ENCODE measurements at places on chromosomes 1 and 21.
A peak's percentile ranks its signal among the peaks of the same experiment; 100 is the strongest.

DNA sequence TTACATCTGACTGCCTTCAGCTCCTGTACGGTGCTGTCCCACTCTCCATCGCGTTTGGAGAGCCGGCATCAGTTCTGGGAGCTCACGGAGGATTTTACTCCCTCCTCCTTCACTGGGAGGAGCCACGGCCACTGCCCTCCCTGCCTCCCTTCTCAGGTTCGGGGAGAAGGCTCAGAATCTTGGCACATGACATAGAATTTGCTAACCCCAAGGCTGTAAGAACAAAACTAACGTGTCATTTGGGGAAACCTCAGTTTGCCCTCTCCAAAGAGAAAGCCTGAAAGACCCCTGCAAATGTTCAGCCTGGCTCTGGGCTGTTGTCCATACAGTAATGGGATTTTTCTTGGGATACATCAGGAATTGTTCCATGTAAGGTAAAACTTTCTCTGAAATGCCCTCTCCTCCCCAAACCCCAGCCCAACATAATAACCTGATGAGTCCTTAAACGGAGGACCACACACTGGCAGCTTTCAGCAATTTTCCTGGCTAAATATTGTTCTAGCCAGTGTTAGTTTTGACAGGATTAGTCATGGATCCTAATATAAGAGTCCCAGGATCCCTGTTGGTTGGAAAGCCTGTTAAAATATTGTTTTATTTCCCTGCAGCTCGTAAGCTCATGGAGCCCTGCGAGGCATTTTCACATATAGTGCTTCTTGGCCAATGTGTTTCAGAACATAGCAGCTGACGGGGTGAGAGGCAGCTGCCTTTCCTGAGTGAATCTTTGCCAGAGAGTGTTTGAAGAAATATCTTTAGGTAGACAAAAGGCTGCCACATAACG lies 98.8 kb downstream of the RHOU start:
- H3K27ac ChIP-seq: no peak overlapping the region
- DNase-seq: no peak
- peaks cover 4% of the 10 kb centered on the region for H3K27me3 ChIP-seq
- H3K4me3 ChIP-seq: no peak overlapping the region
- H3K4me1 ChIP-seq: no peaks in the 10 kb centered on the region

GRCh38 chr1:53963460-53963859 lies 17.3 kb downstream of the LRRC42 start:
- no peaks in the 10 kb centered on the region for H3K4me1 ChIP-seq
- H3K27me3 ChIP-seq: no peaks in the 10 kb centered on the region
- no peak for DNase-seq
- H3K36me3 ChIP-seq: peaks cover 6% of the 10 kb centered on the region
- H3K27ac ChIP-seq: no peak overlapping the region

- no peak for DNase-seq
- H3K27me3 ChIP-seq: no peaks in the 10 kb centered on the region
- no peak overlapping the region for H3K4me3 ChIP-seq
- peaks cover 5% of the 10 kb centered on the region for H3K36me3 ChIP-seq
- H3K4me1 ChIP-seq: peaks cover 17% of the 10 kb centered on the region
- peak overlapping the region; percentile 74 for H3K27ac ChIP-seq
Observed at GRCh38 chr1:12015001-12015491, 4.3 kb upstream of the MIIP start.

DNA sequence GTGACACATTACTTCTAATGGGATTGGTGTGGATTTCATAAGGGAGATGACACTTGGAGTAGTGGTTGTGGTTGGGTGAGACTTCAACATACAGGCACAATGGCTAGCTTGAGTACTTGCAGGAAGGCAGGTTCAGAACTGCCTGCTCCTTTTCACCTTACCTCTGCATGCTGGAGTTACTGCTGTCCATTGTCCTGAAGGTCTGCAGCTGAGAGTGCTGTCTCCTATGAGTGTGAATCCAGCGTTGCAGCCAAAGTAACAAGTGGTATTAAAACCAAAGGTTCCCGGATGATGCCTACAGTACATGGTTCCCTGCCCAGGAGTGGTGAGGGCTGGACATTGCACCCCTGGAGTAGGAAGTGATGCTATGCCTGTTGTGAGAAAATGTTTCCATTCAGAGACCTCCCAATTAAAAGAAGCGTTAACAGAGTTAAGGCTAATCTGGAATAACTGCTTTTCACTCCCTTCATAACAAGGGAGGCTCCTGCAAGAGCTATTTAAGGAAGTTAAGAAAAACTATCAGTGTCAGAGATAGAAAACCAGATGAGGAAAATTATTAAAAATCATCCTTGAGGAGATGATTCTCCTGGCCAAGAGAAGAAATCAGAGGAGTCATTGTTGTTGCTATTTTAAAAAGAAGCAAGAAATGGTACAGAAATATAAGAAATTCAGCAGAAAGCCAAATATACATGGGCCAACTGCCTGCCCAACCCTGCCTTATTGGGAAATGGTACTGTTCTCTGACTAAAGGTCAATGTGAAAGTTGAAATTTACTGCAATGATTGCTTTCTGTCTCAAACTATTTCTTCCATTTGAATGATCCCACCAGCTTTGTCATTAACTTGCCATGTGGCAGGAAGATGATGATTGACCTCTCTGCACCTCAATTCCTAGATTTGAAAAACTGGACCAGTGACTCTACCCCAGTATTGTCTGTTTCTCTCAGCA lies 9.8 kb upstream of the F5 start:
- DNase-seq: no peak
- H3K27me3 ChIP-seq: no peaks in the 10 kb centered on the region
- H3K4me1 ChIP-seq: no peaks in the 10 kb centered on the region
- H3K27ac ChIP-seq: no peak overlapping the region
- H3K36me3 ChIP-seq: no peaks in the 10 kb centered on the region

- H3K36me3 ChIP-seq: no peaks in the 10 kb centered on the region
- DNase-seq: no peak
- peak overlapping the region; percentile 96 for H3K27ac ChIP-seq
- no peaks in the 10 kb centered on the region for H3K27me3 ChIP-seq
Observed at GRCh38 chr1:51519865-51520699, 1.0 kb upstream of the EPS15 start.

DNA sequence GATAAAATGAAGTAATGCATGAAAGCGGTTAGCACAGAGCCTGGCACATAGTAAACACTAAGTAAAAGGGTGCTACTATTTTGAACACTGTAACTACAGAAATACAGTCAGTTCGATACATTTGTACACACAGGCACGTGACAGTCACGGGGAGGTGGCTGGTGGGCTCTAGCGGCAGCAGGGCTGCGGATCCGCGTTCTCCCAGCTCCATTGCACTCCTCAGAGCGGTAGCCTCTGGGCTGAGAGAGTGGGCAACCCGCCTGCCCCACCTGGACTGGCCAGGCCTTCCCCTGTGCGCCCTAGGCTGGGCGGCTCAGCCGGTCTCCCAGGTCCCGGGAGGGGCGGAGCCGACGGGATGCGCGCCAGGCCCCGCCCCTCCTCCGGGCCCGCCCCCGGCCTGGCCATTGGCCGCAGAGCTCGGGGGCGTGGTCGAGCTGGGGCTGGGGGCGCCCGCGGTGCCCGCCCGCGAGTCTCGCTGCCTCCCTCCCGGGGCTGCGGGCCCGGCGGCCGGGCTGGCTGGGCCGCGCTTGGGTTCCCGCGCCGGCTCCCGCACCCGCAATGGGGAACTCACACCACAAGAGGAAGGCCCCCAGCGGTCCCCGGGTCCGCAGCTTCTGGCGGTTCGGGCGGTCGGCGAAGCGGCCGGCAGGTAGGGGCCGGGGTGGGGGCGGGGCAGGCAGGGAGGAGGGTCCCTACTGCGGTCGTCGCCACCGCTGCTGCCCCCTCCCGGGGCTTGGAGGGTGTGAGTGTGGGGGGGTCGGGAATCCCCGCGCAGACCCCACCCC lies 51.2 kb upstream of the SYNC start:
- peaks cover 5% of the 10 kb centered on the region for H3K4me1 ChIP-seq
- H3K27me3 ChIP-seq: no peaks in the 10 kb centered on the region
- peak; percentile 81 for DNase-seq
- H3K4me3 ChIP-seq: peak overlapping the region; percentile 73
- H3K27ac ChIP-seq: no peak overlapping the region

DNA sequence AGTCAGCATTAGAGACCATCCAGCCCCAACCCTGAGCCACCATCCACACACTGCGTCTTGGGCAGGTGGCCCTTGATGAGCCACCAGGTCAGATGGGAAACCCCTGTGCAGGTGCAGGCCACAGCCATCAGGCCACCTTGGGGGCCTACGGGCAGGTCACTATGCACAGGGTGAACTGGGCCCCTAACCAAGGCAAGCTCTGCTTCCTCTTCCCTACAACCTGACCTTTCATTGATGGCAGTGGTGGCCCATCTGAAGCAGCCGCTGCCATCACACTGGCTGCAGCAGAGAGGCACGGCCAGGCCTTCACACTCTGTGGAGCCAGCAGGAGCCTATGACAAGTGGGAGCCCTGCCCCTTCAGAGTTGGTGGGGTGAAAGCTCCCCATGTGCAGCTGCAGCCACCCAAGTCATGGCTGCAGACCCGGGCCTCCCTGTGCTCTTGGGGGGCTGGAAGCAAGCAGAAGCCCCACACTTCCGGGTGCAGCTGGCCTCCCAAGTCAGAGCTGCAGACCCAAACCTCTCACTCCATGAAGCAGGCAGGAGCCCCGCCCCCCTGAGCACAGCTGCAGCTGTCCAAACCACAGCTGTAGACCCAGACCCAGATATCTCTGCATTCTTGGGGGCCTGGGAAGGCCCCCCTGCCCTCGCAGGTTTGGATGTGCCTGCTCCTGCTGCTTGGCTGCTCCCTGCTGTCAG lies 681.5 kb downstream of the MATN1 start:
- peaks cover 2% of the 10 kb centered on the region for H3K27me3 ChIP-seq
- no peaks in the 10 kb centered on the region for H3K4me1 ChIP-seq
- no peaks in the 10 kb centered on the region for H3K36me3 ChIP-seq
- no peak for DNase-seq
- H3K27ac ChIP-seq: no peak overlapping the region

GRCh38 chr1:151370211-151370911 lies 2.1 kb downstream of the SELENBP1 start:
- H3K4me3 ChIP-seq: peak overlapping the region; percentile 19
- peak; percentile 72 for DNase-seq
- peaks cover 44% of the 10 kb centered on the region for H3K4me1 ChIP-seq
- H3K27ac ChIP-seq: peak overlapping the region; percentile 73
- H3K27me3 ChIP-seq: no peaks in the 10 kb centered on the region

DNA sequence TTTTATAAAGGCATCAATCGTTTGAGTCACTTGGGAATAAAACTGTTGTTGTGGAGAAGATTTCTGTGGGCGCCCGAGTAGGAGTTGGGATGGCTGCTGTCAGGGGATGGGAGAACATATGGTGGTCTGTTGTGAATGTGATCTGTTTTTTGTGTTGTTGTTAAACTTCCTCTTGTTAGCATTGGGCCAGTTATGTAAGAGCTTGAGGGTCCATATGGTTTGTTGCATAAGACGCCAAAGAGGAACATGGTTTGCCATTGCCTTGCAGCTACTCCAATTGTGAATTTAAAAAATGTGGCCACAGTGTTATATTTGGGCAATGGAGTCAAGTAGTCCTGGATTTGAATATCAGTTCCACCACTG lies 136.1 kb upstream of the JUN start:
- no peak overlapping the region for H3K27ac ChIP-seq
- no peaks in the 10 kb centered on the region for H3K27me3 ChIP-seq
- H3K4me1 ChIP-seq: peaks cover 8% of the 10 kb centered on the region
- no peak overlapping the region for H3K4me3 ChIP-seq
- DNase-seq: no peak

- no peaks in the 10 kb centered on the region for H3K36me3 ChIP-seq
- H3K27me3 ChIP-seq: no peaks in the 10 kb centered on the region
- no peak overlapping the region for H3K27ac ChIP-seq
- H3K4me3 ChIP-seq: no peak overlapping the region
- DNase-seq: no peak
Observed at GRCh38 chr1:55246896-55247295, 31.7 kb upstream of the USP24 start.

GRCh38 chr1:187037973-187038553 lies 209.3 kb downstream of the PLA2G4A start:
- no peak overlapping the region for H3K4me3 ChIP-seq
- no peak overlapping the region for H3K27ac ChIP-seq
- no peak for DNase-seq
- H3K27me3 ChIP-seq: no peaks in the 10 kb centered on the region

DNA sequence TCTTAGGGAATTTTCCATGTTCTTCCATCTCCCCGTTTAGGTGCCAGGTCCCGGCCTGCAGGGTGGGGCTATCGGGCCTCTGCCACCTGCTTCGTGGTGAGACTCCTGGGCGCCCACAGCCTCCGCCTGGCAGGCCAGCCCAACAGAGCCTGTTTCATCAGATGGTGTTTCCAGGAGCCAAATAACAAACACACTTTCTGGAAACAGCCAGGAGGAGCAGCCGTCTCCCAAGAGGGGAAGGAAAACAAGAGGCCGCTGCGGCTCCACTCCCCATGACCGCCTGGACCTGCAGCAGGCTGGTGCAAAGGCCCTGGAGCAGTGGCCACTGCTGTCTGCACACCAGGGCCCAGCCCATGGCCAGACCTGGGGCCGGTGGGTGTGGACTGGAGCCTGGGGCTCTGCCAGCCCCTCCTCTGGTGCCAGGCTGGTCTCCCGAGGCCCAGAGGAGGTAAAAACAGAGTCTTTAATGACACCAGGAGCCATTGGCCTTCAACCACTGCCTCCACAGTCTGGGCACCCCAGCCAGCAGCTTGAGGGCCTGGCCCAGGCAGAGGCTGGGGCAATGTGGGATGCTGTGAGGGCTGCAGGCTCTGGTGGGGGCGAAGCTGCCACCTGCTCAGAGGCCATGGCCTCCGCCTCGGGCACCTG lies 55.0 kb downstream of the SLX9 start:
- no peaks in the 10 kb centered on the region for H3K27me3 ChIP-seq
- DNase-seq: peak; percentile 73
- no peak overlapping the region for H3K4me3 ChIP-seq
- H3K36me3 ChIP-seq: no peaks in the 10 kb centered on the region

DNA sequence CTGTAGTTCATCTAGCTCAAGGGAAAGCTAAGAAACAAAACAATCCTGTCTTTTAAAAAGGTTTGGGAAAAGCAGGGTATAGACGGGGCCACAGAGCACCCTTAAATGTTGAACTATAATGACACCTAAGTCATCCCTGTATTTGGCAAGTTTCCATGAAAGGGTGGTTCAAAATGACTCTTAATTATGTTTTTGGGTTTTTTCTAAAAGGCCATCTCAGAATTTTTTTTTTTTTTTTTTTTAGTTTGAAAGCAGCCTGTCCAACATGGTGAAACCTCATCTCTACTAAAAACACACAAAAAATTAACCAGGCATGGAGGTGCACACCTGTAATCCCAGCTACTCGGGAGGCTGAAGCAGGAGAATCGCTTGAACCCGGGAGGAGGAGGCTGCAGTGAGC lies 22.2 kb downstream of the TOMM20 start:
- no peaks in the 10 kb centered on the region for H3K27me3 ChIP-seq
- H3K36me3 ChIP-seq: peaks cover 36% of the 10 kb centered on the region
- H3K27ac ChIP-seq: no peak overlapping the region
- H3K4me1 ChIP-seq: peaks cover 3% of the 10 kb centered on the region

GRCh38 chr1:66446261-66447001 lies 87.5 kb upstream of the SGIP1 start:
- no peak overlapping the region for H3K4me3 ChIP-seq
- DNase-seq: no peak
- no peaks in the 10 kb centered on the region for H3K27me3 ChIP-seq
- H3K4me1 ChIP-seq: peaks cover 7% of the 10 kb centered on the region
- no peak overlapping the region for H3K27ac ChIP-seq
- no peaks in the 10 kb centered on the region for H3K36me3 ChIP-seq

- H3K4me1 ChIP-seq: peaks cover 18% of the 10 kb centered on the region
- no peak for DNase-seq
- H3K4me3 ChIP-seq: no peak overlapping the region
- H3K27ac ChIP-seq: no peak overlapping the region
- no peaks in the 10 kb centered on the region for H3K27me3 ChIP-seq
Observed at GRCh38 chr1:153733970-153734369, 6.1 kb downstream of the INTS3 start.

- H3K27me3 ChIP-seq: no peaks in the 10 kb centered on the region
- peak; percentile 44 for DNase-seq
- H3K27ac ChIP-seq: peak overlapping the region; percentile 70
Observed at GRCh38 chr1:41890825-41891198, 27.9 kb downstream of the HIVEP3 start.

Measured in psoas muscle (tissue), 8 donors.